Natural killer cell (primary cell): ENCODE measurements at places on chromosomes 4 and X. TPM values are rescaled to one million over a fixed set of nuclear protein-coding genes. Genes with fewer than 3 reads are reported as not detected.

DNA sequence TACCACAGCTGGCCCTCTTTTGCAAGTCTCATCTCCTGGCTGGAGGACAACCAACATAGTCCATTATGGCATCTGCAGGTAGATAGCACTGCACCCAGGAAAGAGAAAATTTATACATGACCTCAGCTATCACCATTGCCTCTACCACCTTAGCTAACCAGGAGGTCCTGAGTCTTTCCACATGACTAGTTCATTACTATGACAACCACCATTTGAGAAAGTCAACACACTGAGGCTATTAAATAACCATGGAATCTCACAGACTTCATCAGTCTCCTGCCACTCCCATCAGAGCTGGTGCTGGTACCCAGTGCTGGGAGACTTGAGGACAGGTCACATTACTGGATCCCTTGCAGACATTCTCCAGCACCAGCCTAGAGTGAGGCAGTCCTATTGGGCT, 285.9 kb downstream of the GBA3 start:
- no peak overlapping the region for H3K27ac ChIP-seq
- no peak for DNase-seq
- no peaks in the 10 kb centered on the region for H3K36me3 ChIP-seq
- H3K4me3 ChIP-seq = no peak overlapping the region
- no peaks in the 10 kb centered on the region for H3K27me3 ChIP-seq
- no peaks in the 10 kb centered on the region for H3K4me1 ChIP-seq

The HELT gene
- total RNA-seq = not detected

DNA sequence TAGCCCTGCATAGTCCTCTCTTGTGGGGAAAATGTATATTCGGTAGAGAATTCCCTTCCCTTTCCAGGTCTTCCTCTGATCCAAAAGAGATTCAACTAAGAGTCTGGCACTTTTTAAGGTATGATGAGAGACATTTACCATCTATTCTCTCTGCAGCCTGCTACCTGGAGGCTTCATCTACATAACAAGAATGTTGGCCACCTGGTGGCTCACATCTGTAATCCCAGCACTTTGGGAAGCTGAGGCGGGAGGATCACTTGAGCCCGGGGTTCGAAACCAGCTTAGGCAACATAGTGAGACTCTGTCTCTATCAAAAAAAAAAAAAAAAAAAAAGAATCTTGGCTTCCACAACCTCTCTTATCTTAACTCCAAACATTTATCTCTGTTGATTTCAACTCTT, 40.4 kb upstream of the NOCT start:
- H3K36me3 ChIP-seq = no peaks in the 10 kb centered on the region
- no peaks in the 10 kb centered on the region for H3K27me3 ChIP-seq
- no peak for DNase-seq
- H3K4me1 ChIP-seq = peaks cover 3% of the 10 kb centered on the region
- H3K27ac ChIP-seq = no peak overlapping the region
- H3K4me3 ChIP-seq = no peak overlapping the region

DNA sequence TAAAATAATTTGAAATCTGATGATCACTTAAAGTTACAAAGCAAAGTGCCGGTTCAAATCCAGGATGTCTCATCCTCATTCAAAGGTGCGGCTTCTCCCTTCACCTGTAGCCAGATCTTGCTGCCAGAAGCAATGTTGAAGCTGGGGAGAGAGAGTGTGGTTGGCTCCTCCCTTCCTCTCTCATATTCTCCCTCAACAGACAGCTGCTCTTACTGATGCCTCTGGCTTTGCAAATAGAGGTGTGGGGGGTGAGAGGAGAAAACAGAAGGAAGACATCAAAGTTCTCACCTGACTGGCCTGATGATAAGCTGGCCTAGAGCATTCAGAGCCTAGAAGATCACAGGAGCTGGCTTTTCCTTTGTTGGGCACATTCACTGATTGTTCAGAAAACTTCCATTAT, 28.3 kb upstream of the BTC start:
- no peaks in the 10 kb centered on the region for H3K36me3 ChIP-seq
- H3K4me1 ChIP-seq = no peaks in the 10 kb centered on the region
- H3K27me3 ChIP-seq = no peaks in the 10 kb centered on the region

The CFAP99 gene
- not detected for total RNA-seq

The HAUS7 gene
- total RNA-seq = 31.9 TPM

The MAGEA2B gene
- not detected for total RNA-seq

The HERC6 gene
- 8.3 TPM for total RNA-seq

DNA sequence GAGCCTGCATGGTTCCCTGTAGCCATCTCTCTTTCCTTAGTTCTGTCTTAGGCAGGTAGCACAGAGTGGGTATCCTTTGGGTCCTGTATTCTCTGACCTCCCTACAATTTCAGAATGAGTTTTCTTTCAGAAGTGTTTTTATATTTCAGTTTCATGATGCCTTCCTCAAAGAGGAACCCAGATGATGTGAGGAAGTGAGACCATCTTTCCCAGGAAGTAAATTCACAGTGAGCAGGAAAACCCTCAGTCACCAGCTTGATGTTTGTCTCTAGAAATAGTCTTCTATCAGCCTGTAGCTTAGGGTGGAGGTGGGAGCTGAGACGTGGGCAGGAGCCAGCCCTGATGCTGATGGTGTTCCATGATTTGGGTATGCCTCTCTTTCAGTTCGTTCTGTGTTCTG, 16.9 kb downstream of the PLAC1 start:
- no peak for DNase-seq
- H3K27me3 ChIP-seq = no peaks in the 10 kb centered on the region
- no peak overlapping the region for H3K4me3 ChIP-seq
- H3K4me1 ChIP-seq = no peaks in the 10 kb centered on the region

The ZMYM3 gene
- total RNA-seq = 18.0 TPM

The GPR119 gene
- total RNA-seq = not detected

DNA sequence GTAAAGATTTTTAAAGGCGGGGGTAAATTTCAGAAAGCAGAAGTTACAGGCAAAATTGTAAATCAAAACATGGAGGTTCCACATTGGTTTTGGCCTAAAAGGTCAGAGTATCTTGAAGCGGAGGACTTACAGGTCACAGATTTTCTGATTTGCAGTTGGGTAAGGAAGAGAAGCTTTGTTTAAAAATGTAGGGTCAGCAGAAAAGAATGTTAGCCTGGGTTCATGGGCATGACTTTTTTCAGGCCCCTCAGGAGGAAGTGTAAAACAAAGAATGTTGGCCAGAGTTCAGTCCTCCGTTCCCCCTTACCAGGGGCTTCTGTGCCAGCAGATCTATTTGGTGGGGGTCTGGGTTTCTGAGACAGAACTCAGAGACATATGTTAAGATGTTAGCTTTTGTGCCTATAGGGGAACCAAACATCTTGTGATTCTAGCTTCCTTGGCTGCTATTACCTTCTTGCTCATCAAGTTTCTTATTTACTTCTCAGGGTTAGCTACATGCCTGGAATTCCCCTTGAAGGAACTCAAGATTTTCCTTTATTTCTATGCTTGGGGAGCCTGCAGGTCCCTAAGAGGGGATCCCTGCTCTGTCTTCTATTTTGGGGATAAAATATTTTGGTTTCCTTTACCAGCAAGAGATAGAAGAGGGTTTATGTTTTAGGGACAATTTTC, 160.3 kb downstream of the ANK2 start:
- no peaks in the 10 kb centered on the region for H3K36me3 ChIP-seq
- H3K27ac ChIP-seq = no peak overlapping the region
- no peaks in the 10 kb centered on the region for H3K27me3 ChIP-seq

The CXCL11 gene
- not detected for total RNA-seq

DNA sequence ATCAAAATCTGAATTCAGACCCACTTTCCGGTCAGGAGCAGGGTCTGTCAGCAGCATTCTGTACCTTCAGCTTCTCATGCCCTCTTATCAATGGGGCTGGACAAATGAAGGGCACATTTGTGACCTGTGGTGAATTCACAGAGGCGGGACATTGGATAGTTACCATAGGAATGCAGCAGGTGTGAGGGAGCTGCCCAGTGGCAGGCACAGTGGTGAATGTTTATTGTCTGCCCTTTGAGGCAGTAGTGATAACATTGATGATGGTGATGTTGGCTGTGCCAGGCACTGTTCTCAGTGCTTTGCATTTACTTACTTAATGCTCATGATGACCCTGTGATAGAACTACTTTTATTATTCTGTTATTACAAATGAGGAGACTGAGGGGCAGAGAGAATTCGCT, 101.2 kb upstream of the KIT start:
- H3K36me3 ChIP-seq = no peaks in the 10 kb centered on the region
- DNase-seq = no peak
- H3K27ac ChIP-seq = no peak overlapping the region
- no peaks in the 10 kb centered on the region for H3K4me1 ChIP-seq
- no peak overlapping the region for H3K4me3 ChIP-seq

DNA sequence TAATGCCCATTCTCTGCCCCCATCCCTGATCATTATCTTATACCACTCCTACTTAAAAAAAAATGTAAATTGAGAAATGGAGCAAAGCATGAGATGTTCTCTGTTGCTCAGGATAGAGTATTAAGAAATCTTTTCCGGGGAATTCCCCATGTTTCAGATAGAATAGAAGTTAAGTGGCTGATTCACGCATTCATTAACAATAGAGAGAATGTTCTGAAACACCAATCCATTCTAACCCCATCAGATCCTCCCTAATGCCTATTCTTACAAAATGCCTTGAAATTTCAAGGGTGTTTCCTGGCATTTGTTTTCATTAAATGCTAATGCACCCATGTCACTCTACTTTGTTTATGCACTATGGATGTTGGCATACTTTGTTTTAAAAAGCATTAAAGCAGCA, 101.1 kb downstream of the AREG start:
- no peak overlapping the region for H3K4me3 ChIP-seq
- no peaks in the 10 kb centered on the region for H3K4me1 ChIP-seq

GRCh38 chr4:87580057-87580456, 28.3 kb upstream of the DSPP start:
- H3K4me1 ChIP-seq = peaks cover 3% of the 10 kb centered on the region
- no peak overlapping the region for H3K4me3 ChIP-seq
- H3K36me3 ChIP-seq = no peaks in the 10 kb centered on the region
- H3K27me3 ChIP-seq = no peaks in the 10 kb centered on the region

- H3K36me3 ChIP-seq = no peaks in the 10 kb centered on the region
- no peaks in the 10 kb centered on the region for H3K27me3 ChIP-seq
- DNase-seq = no peak
- no peaks in the 10 kb centered on the region for H3K4me1 ChIP-seq
Observed at GRCh38 chr4:112110059-112110425, 35.2 kb upstream of the FAM241A start.

DNA sequence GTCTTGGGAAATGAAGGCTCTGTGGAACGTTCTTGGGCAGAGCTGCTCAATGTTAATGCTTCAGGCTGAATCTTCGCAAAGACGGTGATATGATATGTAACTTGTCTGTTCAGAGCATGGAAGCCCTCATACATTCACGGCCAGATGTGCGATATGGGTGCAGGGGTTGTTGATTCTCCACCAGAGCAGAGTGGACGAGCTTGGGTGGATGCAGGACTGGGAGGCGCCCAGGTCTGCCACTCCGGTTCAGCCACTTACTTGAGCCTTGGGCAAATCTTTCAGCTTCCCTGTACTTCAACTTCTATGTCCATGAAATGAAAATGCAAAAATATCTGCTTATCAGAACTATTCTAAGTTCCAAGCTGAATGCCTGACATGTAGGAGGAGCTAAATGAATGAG, 47.4 kb upstream of the MND1 start:
- no peak for DNase-seq
- no peak overlapping the region for H3K27ac ChIP-seq
- no peaks in the 10 kb centered on the region for H3K36me3 ChIP-seq

GRCh38 chr4:107743532-107743931, 23.5 kb upstream of the PAPSS1 start:
- H3K27me3 ChIP-seq = peaks cover 5% of the 10 kb centered on the region
- no peak overlapping the region for H3K27ac ChIP-seq
- no peaks in the 10 kb centered on the region for H3K36me3 ChIP-seq
- H3K4me1 ChIP-seq = no peaks in the 10 kb centered on the region
- H3K4me3 ChIP-seq = no peak overlapping the region
- DNase-seq = no peak

GRCh38 chr4:87399148-87399547, 8.2 kb upstream of the HSD17B11 start:
- no peak for DNase-seq
- no peak overlapping the region for H3K4me3 ChIP-seq
- H3K4me1 ChIP-seq = no peaks in the 10 kb centered on the region
- H3K27me3 ChIP-seq = no peaks in the 10 kb centered on the region

- no peaks in the 10 kb centered on the region for H3K36me3 ChIP-seq
- DNase-seq = no peak
- no peak overlapping the region for H3K4me3 ChIP-seq
- H3K4me1 ChIP-seq = peaks cover 25% of the 10 kb centered on the region
Observed at GRCh38 chr4:7103607-7104365, 35.9 kb upstream of the GRPEL1 start.

- H3K4me1 ChIP-seq = peaks cover 3% of the 10 kb centered on the region
- no peaks in the 10 kb centered on the region for H3K36me3 ChIP-seq
- no peak for DNase-seq
- H3K27me3 ChIP-seq = no peaks in the 10 kb centered on the region
- H3K27ac ChIP-seq = no peak overlapping the region
Observed at GRCh38 chr4:112315446-112315845, 18.3 kb downstream of the ALPK1 start.

GRCh38 chr4:182684796-182685195, 232.4 kb downstream of the DCTD start:
- no peaks in the 10 kb centered on the region for H3K36me3 ChIP-seq
- no peaks in the 10 kb centered on the region for H3K4me1 ChIP-seq
- DNase-seq = no peak
- H3K27me3 ChIP-seq = no peaks in the 10 kb centered on the region
- H3K4me3 ChIP-seq = no peak overlapping the region
- H3K27ac ChIP-seq = no peak overlapping the region

- H3K27me3 ChIP-seq = no peaks in the 10 kb centered on the region
- H3K36me3 ChIP-seq = no peaks in the 10 kb centered on the region
- H3K27ac ChIP-seq = no peak overlapping the region
- no peak overlapping the region for H3K4me3 ChIP-seq
- H3K4me1 ChIP-seq = no peaks in the 10 kb centered on the region
Observed at GRCh38 chr4:107897823-107898222, 33.5 kb upstream of the CYP2U1 start.

DNA sequence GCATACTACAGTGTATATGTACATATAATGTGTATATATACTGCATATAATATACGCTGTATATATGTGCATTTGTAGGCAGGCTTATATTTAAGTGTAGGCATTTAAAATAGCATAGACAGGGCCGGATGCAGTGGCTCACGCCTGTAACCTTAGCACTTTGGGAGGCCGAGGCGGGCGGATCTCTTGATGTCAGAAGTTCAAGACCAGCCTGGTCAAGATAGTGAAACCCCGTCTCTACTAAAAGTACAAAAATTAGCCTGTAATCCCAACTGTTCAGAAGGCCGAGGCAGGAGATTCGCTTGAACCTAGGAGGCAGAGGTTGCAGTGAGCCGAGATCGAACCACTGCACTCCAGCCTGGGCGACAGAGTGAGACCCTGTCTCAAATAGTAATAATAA, 78.4 kb downstream of the JAKMIP1 start:
- H3K27ac ChIP-seq = no peak overlapping the region
- H3K4me3 ChIP-seq = no peak overlapping the region
- H3K36me3 ChIP-seq = no peaks in the 10 kb centered on the region
- H3K4me1 ChIP-seq = no peaks in the 10 kb centered on the region
- no peaks in the 10 kb centered on the region for H3K27me3 ChIP-seq

The ODAPH gene
- total RNA-seq = not detected

The ESX1 gene
- total RNA-seq = not detected
